ENCODE measurements at places on chromosomes 5 and 9.
A peak's percentile ranks its signal among the peaks of the same experiment; 100 is the strongest.

GRCh38 chr9:88915916-88916315 lies 75.4 kb upstream of the S1PR3 start:
- no peak for DNase-seq

- DNase-seq: peak; percentile 61
These were observed 382.3 kb upstream of the SLC30A5 start for GRCh38 chr5:68711293-68712200.

GRCh38 chr9:109193974-109194556 lies 27.0 kb upstream of the FRRS1L start:
- no peak for DNase-seq

DNA sequence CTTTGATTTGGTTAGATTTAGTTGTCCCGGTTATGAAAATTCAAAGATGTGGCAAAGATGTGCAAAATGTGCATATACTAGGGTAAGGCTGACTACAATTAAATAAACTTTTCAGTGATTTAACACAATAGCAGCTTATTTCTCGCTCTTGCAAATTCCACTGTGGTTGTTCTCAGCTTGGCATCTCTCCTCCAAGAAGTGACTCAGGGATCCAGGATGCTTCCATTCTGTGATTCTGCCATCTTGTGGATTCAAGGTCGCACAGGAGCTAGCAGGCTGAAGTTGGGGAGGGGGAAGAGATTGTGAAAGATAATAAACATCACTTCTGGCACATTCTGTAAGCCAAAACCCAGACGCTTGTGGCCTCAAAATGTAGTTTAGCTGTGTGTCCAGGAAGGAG lies 60.1 kb upstream of the TGFBR1 start:
- no peak for DNase-seq

- DNase-seq: no peak
These were observed 10.4 kb upstream of the SLC45A2 start for GRCh38 chr5:33994845-33995244.

- no peak for DNase-seq
These were observed 12.0 kb upstream of the ENC1 start for GRCh38 chr5:74652576-74652975.

- DNase-seq: no peak
These were observed 53.8 kb downstream of the GCNT1 start for GRCh38 chr9:76512826-76513225.

GRCh38 chr5:180112181-180112861 lies 40.8 kb upstream of the RNF130 start:
- DNase-seq: no peak

- DNase-seq: no peak
These were observed 516.0 kb downstream of the ZNF608 start for GRCh38 chr5:124230456-124230855.

Measured in CD4-positive, alpha-beta T cell treated with Interleukin-4 for 4 hours (primary cell).